ENCODE measurements at places on chromosomes 5 and 9. TPM values are rescaled to one million over a fixed set of nuclear protein-coding genes. Genes with fewer than 3 reads are reported as not detected.

DNA sequence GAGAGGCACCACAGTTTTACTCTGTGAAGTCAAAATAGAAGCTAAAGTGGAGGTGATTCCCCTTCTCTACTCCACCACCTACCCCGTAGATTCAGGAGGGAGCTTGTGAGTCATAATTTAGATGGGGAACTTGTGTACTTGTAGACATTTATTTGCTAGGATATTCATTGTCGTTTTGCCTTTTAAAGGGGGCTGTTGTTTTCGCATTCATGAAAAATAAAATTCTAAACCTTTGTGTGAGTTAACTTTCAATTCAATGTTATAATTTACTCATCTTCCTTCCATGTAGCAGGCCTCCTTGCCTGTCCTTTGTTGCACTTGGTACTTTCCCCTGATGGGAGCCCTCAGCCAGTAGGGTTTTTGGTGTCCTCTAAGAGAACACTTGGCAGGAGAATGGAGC lies 22.0 kb downstream of the SECISBP2 start:
- H3K27ac ChIP-seq = no peak overlapping the region
- no peaks in the 10 kb centered on the region for H3K27me3 ChIP-seq
- no peak overlapping the region for H3K4me3 ChIP-seq
- H3K36me3 ChIP-seq = peaks cover 9% of the 10 kb centered on the region

- peaks cover 3% of the 10 kb centered on the region for H3K4me1 ChIP-seq
These were observed 3.8 kb downstream of the ZNF618 start for GRCh38 chr9:113879911-113880310.

- no peaks in the 10 kb centered on the region for H3K36me3 ChIP-seq
- no peaks in the 10 kb centered on the region for H3K27me3 ChIP-seq
- H3K27ac ChIP-seq = peak overlapping the region; percentile 71
These were observed 32.1 kb upstream of the HSD17B4 start for GRCh38 chr5:119420169-119420568.

Gene LNPEP
- total RNA-seq = 71.2 TPM

GRCh38 chr9:93204470-93205043 lies 20.6 kb downstream of the WNK2 start:
- peaks cover 20% of the 10 kb centered on the region for H3K4me1 ChIP-seq
- peak overlapping the region; percentile 25 for H3K27ac ChIP-seq
- no peak overlapping the region for H3K4me3 ChIP-seq
- no peaks in the 10 kb centered on the region for H3K27me3 ChIP-seq
- DNase-seq = no peak
- no peaks in the 10 kb centered on the region for H3K36me3 ChIP-seq

DNA sequence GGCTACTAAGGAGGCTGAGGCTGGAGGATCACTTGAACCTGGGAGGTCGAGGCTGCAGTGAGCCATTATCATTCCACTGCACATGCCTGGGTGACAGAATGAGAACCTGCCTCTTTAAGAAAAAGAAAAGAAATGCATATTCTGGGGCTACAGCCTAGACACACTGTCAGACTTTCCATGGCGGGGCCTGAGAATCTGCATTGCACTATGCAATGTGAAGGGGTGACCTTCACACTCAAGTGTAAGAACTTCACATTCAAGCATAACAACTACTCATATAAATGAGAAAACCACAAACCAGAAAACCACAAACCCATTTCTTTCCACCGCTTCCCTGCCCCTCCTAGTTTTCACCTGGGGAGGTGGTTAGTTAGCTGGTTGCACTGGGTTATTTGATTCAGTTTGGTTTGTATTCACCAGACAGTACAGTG lies 18.0 kb upstream of the FBP2 start:
- no peak overlapping the region for H3K27ac ChIP-seq
- no peak for DNase-seq
- no peaks in the 10 kb centered on the region for H3K4me1 ChIP-seq

- no peaks in the 10 kb centered on the region for H3K36me3 ChIP-seq
- H3K4me3 ChIP-seq = no peak overlapping the region
- no peaks in the 10 kb centered on the region for H3K27me3 ChIP-seq
These were observed 112.2 kb downstream of the FOXD1 start for GRCh38 chr5:73336366-73336765.

Gene ZBED3
- 4.8 TPM for total RNA-seq

Gene KIF20A
- 2.1 TPM for total RNA-seq
